ENCODE measurements at places on chromosomes 16 and 17.

- DNase-seq, result peak; percentile 55
These were observed 21.9 kb upstream of the EIF1 start for GRCh38 chr17:41666708-41667279.

DNA sequence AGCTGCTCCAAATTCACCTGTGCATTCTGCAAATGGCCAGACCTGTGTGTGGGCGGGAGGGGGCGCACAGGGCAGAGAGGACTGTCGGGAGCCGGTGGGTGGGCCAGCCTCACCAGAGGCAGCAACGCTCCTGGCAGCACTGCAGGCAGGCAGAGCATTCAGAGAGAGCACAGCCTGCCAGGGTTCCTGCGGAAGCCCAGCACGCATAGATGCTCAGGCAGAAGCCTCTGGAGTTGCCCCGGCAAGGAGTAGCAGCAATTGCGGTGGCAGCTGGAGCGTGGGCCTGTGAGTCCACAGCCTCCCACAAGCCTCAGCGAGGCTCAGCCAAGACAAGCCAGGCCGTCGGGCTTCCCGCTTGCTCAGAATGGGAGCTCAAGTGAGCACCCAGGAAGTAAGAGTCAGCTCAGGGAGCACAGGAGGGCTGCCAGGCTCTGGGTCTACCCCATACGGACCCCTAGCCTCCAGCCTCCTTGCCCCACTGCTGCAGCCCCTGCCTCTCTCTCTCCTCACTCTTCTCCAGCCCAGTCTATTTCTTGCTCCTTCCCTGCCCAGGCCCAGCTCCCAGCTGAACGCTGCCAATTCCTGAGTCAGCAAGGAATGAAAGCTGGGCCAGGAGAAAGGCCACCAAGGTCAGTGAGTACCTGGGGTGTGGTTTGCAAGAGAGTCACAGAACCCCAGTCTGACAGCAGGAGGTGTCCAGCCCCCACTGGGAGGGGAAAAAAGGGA, 9.6 kb downstream of the EMC6 start:
- no peak for DNase-seq

DNA sequence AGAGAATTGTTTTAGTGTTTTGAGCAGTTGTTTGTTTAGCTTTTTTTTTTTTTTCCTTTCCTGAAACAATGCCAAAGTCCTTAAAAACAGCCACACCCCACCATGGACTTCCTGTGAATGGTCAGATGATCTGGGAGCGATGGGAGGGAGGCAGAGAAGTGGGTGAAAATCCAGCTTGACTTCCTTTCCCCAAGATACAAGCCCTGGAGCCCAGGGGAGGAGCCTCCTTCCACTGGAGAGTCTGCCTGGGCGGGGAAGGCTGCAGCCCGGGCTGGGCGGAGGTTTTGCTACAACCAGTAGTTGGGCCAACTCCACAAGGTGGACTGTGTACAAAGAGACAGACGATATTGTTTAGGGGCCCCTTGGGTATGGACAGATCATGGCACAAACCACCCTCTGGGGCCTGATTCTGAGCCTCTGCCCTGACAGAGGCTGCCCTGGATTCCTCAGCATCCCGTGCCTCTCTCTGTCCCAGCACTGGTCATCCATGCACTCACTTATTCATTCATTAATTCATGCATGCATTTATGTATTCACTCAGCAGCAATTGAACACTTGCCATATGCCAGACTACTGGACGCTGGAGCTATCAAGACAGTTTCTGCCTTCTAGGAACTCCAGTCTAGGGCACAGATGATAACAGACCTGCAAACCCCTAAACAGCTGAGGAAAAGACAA, 29.8 kb downstream of the WSB1 start:
- DNase-seq, result no peak

DNA sequence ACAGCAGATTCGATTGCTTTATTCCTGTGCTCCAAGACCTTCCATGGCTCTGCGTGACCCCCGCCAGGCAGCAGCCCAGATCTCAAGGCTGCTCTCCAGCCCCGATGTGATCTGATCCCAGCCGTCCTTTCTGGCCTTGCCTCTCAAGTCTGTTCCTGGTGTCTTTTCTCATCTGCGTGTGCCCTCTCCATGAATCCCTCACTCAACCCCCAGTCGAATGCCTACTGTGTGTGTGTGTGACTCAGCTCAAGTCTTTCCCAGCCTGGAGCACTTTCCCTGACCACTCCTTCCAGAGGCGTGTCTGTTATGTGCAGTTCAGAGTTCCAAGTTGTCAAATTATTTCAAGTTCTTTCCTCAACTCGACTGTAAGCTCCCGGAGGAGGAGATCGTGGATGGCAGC, 64.0 kb downstream of the MRM1 start:
- no peak for DNase-seq

- DNase-seq, result no peak
These were observed 19.0 kb upstream of the ITPRIPL2 start for GRCh38 chr16:19094542-19095365.

DNA sequence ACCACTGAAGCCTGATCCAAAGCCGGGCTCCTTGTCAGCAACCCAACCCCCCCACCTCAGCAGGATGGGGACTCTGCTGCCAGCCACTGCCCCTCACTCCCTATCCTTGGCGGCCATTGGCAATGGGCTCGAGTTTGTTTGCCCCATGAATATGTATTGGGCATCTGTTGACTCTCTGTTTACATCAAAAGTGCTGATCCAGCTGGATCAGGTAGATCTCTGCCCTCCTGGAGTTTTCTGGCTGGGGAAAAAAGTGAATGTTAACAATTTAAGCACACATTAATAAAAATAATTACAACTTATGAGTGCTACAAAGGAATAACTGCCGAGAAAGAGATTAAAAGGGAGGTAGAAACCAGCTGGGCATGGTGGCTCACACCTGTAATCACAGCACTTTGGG, 62.5 kb downstream of the ATP2C2 start:
- DNase-seq, result no peak

GRCh38 chr16:1963806-1964505, 670 bp downstream of the RPS2 start:
- no peak for DNase-seq

DNA sequence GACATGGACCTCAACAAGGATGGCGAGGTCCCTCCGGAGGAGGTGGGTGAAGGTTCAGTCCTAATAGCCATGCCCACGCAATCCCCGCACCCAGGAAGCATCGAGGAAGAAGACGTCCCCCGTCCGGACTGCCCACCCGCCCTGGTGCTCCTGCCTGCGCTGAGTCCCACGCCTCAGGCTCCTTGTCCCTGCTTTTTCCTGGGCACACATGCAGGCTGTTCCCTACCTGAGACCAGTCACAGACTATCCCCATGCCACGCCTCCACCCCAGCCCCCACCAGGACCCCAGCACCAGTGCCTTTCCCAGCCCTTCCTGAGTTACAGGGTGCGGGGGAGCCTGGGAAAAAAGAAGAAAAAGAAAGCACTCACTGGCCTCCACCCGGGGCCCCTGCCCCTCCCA, 9.0 kb downstream of the FKBP10 start:
- DNase-seq, result no peak

DNA sequence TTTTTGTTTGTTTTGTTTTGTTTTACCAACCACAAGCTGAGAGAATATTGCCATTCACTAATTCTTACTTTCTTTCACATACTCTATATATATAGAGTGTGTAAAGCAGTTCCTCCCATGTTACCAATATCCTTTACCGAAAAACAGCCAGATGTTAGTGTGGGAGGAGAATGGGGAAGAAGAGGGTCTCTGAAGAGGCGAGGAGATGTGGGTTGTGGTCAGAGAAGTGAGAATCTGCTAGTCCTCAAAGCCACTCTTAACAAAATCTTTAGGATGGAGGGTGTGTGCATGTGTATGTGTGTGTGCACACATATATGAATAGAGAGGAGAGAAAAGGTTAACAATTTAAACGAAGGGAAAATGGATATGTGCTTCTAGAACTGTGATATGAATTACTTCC, 80.6 kb downstream of the TUBD1 start:
- DNase-seq, result no peak

- no peak for DNase-seq
These were observed 445 bp upstream of the DBNDD1 start for GRCh38 chr16:90019543-90020259.

GRCh38 chr16:74275031-74275636, 21.5 kb upstream of the PSMD7 start:
- no peak for DNase-seq

GRCh38 chr16:78705694-78706093, 606.2 kb downstream of the WWOX start:
- no peak for DNase-seq

GRCh38 chr17:69547947-69548346, 133.4 kb downstream of the MAP2K6 start:
- DNase-seq, result no peak

- DNase-seq, result no peak
These were observed 464.4 kb downstream of the CDH11 start for GRCh38 chr16:64657316-64658011.

- no peak for DNase-seq
These were observed 3.8 kb downstream of the ADAMTS18 start for GRCh38 chr16:77430787-77431585.

- DNase-seq, result no peak
These were observed 11.4 kb upstream of the NCBP3 start for GRCh38 chr17:3857261-3858105.
